NCI-H524 (cell line): ENCODE measurements at places on chromosomes 5 and 9.
A peak's percentile ranks its signal among the peaks of the same experiment; 100 is the strongest.

GRCh38 chr5:1468629-1469527, 23.6 kb upstream of the SLC6A3 start:
- DNase-seq, result no peak

- no peak for DNase-seq
Observed at GRCh38 chr5:143146161-143146560, 257.3 kb downstream of the NR3C1 start.

GRCh38 chr5:24854850-24855249, 210.1 kb upstream of the CDH10 start:
- no peak for DNase-seq

- DNase-seq, result peak; percentile 7
Observed at GRCh38 chr9:1837453-1838084, 177.6 kb upstream of the SMARCA2 start.

GRCh38 chr9:30630459-30630858, 1754.0 kb upstream of the ACO1 start:
- no peak for DNase-seq

GRCh38 chr9:69186841-69187611, 12.9 kb downstream of the TJP2 start:
- DNase-seq, result no peak

DNA sequence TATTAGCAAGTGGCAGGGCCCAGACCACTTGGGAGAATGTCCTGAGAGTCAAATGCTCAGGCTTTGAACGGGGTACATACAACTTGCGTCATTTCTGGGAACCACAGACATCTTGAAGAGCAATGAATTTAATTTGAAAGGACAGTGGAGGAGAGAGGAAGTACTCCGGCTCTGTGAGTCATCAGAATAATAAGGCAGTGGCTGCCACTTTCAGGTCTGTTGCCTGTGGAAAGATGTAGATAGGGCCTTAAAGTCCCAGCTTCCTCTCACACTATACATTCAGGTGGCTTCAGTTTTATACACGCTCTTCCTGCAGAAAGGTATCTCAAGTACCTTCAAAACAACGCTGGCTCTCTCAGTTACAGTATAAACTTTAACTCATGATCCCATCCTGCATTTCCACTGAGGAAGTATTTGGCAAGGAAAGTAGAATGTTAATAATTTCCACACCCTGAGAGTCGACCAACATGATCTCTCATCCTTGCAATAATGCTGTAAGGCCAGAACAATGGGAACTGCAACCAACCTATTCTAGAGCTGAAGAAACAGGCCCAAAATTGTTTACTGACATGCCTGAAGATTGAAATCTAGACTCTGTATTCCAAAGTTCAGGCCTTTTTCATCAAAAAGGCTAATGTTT, 6.8 kb upstream of the PRUNE2 start:
- DNase-seq, result no peak

DNA sequence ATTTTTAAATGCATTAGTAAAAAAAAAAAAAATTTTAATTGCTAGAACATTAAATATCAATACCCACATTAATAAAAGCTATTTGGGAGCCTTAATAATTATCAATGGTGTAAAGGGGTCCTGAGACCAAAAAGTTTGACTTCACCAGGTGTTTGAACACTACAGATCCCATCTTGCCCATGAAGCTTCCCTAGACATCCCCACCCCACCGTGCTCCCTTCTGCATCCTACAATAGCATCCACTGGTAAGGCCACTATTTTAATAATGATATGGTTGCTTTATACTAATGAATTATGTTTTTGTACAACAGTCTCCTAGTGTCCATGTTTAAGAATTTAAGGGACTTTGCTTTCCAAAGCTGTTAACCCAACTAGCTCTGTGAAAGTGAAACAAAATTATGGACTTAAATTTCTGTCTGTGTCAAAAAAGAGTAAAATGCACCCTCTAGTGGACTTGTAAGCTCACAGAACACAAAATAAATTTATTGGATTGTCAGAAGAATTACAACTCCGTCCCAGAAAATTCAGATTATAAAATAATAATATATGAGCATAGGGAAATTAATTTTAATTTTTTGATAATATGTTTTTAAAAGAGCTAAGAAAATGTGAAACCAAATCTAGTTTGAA, 76.0 kb downstream of the ARL15 start:
- DNase-seq, result no peak

- DNase-seq, result no peak
Observed at GRCh38 chr5:126695091-126695490, 81.8 kb upstream of the LMNB1 start.
